ENCODE measurements at places on chromosomes 7 and 10.

GRCh38 chr10:98463016-98463415 is 16.3 kb upstream of the HPS1 start:
- no peak for DNase-seq

GRCh38 chr10:57979491-57979890 is 288.2 kb downstream of the IPMK start:
- DNase-seq: no peak

GRCh38 chr10:35152992-35153391 is 26.3 kb downstream of the CREM start:
- DNase-seq: no peak

GRCh38 chr10:29387269-29387668 is 98.4 kb downstream of the LYZL1 start:
- no peak for DNase-seq

DNA sequence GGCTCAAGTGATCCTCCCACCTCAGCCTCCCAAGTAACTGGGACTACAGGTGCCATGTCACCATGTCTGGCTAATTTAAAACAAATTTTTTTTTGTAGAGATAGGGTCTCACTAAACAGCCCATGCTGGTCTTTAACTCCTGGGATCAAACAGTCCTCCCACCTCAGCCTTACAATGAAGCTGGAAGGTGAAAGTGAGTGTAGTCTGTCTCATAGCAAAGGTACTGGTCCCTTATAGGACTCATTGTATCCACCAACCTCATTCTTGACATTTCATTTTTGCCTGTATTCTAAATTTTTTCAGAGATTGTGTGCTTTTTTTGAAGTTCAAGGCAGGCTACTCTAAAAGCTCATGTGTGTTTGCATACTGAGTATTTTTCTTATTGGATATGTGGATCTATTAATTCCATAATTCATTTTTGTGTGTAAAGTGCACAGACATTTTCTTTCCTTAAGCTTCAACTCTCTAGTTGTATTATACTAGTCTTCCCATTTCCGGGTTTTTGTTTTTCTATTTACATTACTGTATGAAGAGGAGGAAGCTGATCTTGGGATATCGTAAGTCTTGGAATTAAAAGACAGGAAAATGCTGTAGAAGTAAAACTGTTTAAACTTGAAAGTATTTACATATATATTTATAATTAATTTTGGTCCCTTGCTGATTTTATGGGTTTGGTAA is 13.3 kb downstream of the KMT2E start:
- DNase-seq: no peak

DNA sequence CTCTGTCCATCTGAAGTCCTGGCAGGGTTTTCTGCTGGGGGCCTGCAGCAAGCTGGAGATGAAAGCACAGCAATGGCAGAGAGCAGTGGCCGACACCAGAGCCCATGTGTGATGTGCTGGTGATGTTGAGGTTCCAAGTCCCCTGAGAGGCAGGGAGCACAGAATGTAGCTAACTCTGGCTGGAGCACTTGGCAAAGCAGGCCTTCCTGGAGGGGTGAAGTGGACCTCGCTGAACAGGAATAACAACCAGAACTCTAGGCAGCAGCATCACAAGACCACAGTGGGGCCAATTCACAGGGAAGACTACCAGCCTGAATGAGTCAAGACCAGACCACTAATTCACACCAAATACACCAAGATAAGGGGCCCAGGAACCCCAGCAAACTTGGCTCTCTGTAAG is 22.8 kb upstream of the MSMB start:
- no peak for DNase-seq

DNA sequence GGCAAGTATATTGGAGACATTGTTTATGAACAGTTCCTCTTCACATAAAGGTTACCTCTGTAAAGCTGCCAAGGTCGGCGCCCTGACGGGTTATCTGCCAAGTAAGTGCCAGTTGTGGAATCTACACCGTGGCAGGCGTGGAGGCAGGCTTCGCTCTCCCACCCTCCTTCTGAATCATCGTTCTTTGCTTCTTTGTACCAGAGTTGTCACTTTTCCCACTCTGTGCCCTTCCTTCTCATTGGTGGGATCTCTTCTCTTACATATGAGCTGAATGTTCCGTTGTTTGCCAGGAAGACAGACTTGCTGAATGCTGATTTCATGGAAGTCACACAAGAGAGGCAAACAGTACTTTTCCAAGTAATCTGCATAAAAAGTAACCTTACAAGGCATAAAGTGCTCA is 40.6 kb upstream of the PTPRZ1 start:
- no peak for DNase-seq

GRCh38 chr10:63866075-63866746 is 345.0 kb downstream of the REEP3 start:
- peak; percentile 73 for DNase-seq

- DNase-seq: no peak
Measured at GRCh38 chr10:31645786-31646185, 282.8 kb downstream of the ARHGAP12 start.

DNA sequence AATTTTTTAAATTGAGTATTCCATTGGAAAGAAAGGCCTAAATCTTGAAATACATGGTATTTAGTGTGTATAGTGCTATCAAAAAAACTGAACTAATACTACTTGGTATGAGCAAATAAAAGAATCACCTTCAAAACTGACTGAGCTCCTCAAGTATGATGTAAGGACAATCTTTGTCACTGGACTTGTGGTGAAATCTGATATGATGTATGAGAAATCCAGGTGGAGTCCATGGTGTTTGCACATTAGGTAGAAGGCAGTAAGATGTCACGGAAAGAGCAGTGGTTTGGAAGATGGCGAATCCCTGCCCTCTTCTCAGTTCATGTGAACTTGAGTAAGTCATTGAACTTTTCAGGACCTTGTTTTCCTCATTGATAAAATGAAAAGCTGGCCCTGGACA is 62.1 kb upstream of the COL1A2 start:
- no peak for DNase-seq

GRCh38 chr7:36264123-36264801 is 111.2 kb downstream of the EEPD1 start:
- peak; percentile 65 for DNase-seq

DNA sequence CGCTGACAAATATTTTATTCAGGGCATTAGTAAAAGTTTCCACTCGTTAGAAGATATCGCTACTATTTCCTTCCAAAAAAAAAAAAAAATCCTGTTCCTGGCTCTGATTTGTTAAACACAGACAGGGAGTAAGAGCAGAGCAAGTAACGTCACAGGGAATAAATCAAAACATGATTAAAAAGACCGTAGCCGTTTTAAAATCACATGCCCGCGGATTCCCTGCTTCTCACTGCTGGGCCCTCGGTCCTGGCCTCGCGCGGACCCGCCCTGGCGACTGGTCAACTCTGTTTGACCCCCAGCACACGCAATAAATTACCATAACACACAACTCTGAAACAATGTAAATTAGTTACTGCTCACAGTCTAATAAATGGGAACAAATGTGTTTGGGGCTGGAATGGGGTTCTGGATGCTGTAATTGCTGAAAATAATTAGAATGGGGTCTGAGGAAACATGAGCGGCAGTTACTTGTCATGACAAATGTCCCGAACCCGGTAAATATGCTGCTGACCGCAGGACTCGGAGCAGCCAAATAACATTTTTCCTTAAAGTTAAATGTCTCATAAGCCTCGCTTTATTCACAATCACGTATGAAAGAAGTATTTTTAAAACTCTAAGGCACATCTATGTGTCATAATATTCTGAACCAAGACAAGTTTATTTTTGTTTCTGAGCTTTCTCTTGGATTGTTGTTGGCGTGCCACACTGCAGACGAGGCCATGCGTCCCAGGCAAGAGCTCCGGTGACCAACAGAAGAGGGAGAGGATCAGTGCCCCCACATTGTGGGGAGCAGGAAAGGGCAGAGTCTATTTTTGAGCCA is 17.9 kb downstream of the EBF3 start:
- DNase-seq: peak; percentile 83

- DNase-seq: no peak
Measured at GRCh38 chr7:130907439-130907838, 173.4 kb upstream of the KLF14 start.

GRCh38 chr7:79854621-79855020 is 280.0 kb upstream of the GNAI1 start:
- DNase-seq: no peak

DNA sequence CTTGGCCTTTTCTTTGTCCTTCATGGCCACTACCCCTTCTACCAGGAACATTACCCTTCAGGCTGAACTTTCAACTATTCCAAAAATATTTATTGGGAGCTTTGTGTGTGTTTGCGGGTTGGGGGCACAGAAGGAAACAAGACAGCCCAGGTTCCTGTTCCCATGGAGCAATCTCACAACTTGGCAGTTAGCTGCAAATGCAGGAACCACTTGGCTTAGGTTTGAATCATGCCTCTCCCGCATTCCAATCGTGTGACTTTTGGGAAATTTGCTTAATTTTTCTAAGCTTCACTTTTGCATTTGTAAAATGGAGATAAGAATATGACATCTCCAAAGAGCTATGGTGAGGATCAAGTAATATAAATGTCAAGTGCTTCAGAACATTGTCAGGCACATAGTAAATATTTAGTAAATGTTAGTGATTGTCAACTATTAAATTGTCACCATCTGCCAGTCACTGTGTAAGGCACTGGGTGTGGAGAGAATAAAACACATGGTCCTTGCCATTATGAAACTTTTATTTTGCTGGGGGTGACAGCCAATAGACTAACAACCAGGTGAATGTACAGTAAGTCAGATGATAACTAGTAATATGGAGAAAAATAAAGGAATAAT is 277.1 kb downstream of the SNX13 start:
- DNase-seq: no peak

DNA sequence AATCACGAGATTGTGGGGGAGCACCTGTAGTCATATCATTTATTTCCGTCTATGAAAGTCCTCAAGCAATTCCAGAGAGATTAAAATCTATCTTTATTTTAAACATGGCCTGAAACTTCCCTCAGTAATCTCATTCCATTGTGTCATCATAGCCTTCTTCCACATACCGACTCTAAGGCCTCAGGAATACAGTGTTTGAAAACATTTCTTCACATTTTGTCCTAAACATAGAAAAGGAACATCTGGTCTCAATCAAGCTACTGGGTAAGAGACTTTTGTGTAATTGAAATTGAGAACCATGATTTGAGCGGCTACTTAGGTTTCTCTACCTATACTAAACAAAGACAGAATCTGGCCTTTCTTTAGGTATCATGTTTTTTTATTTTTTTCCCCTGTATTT is 78.0 kb upstream of the ELMO1 start:
- DNase-seq: no peak

GRCh38 chr10:62755662-62756653 is 48.6 kb upstream of the ADO start:
- DNase-seq: no peak

GRCh38 chr7:1466524-1467271 is 7.4 kb upstream of the MICALL2 start:
- DNase-seq: peak; percentile 96

DNA sequence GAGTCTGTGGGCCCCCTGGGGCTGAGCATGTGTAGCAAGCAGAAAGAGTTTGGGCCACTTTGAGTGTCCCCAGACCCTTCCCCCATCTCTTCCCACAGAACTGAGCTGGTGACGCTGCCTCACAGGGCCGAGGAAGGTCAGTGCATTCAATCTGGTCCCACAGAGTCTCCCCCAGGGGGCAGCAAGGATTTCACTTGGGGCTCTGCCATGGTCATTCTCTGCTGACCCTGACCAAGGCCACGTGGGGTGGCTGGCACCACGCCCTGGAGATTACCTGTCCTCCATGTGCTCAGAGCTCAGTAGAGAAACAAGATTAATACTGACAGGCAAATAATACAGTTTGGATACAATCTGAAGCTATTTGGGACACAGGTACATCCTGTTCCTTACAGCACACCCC is 30.2 kb downstream of the ADRA2A start:
- peak; percentile 51 for DNase-seq

- no peak for DNase-seq
Measured at GRCh38 chr7:139739863-139740597, 37.8 kb downstream of the HIPK2 start.

DNA sequence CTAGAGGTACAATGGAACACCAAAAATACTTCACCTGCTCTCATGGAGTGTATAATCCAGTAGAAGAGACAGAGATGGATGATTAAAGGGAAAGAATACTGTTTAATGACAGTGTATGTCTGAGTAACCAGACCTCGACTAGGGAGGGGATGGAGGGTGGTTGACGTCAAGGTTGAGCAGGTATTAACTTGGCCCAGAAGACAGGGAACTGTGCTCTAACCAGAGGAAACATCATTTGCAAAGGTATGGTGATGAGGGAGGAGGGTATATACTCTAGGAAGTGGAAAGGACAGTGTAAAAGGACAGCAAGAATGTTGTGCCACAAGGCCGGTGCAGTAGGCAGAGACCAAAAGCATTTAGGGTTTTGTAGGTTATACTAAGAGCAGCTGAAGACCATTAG is 2.9 kb downstream of the MIOS start:
- no peak for DNase-seq

GRCh38 chr7:137664846-137665245 is 181.9 kb downstream of the DGKI start:
- DNase-seq: no peak

DNA sequence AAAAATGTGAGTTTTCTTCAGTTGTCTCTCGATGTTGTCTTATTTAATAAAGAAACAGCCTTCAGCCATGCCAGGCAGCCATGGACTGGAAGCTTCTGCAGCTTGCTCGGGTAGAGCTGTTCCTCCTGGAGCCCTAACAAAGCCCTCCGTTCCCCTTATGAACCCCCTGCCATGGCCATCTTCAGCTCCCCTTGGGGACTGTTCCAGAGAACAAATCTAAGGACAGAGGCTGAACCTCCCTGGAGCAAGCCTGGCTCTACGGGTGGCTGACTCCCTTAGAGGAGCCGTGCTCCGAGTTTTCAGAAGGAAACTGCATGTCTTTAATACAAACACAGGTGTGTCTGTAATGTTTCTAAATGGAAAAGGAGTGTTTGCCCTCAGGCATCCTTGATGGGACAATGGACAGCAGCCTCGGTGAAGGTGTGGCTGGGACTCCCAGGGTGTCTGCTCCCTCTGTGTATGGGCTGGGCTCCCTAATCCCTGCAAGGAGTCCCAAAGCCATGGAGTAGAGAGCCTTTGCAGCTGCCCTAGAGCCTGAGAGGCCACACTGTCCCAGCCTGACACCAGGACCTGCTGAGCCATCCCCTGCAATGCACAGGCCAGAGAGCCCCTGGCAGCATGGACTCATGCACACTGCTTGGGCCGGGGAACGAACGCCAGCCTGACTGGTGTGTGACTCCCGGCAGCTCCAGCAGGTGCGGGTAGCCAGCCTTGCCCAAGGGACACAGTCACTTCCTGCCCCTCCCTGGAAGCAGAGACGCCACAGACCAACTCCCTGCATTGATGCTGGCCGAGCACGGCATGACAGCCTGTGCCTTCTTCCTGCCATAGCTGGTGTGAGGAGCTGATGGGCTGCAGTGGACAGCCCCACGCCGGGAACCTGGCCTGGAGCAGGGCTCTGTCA is 381.8 kb downstream of the TCERG1L start:
- DNase-seq: no peak

GRCh38 chr7:36659172-36659516 is 65.2 kb downstream of the AOAH start:
- DNase-seq: no peak

- no peak for DNase-seq
Measured at GRCh38 chr7:15821484-15822427, 135.3 kb upstream of the MEOX2 start.
